Panc1 (cell line): ENCODE measurements at places on chromosomes 3 and 15.
A peak's percentile ranks its signal among the peaks of the same experiment; 100 is the strongest.

DNA sequence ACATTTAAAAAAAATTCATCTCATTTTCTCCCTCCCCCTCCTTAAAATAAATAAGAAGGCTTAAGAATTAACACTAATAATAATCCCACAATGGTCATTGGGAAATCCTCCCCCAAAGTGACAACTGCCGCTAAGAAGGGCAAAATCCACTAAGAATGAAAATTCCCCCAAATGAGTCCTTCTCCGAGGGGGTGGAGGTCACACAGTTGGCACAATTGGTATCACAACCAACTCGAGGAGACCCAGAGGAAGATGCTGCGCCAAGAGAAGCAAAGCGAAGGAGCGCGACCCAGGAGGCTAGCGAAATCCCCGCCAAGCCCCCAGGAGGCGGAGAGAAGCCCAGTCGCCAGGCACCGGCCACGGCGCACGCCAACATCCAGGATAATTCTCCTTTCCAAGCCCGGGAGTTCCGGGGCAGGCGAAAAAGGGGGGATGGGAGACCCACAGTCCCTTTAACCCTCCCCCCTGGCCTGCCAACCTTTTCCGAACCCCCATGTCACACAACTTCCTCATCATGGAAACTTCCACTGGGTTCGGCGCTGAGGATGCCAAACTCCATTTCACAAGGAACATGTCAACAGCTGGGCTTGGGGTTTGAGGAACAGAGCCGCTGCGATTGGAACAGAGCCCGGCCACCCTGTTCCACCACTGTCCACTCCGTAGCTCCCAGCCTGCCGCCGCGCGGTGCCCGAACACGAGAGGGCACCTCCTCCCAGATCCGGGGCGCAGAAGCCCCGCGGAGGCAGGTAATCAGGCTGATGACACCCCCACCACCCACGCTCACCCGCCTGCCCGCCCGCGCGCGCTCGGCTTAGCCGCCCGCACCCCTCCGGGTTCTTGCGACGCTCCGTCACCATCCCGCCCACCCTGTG is 668 bp downstream of the THRB start:
- no peak for DNase-seq

DNA sequence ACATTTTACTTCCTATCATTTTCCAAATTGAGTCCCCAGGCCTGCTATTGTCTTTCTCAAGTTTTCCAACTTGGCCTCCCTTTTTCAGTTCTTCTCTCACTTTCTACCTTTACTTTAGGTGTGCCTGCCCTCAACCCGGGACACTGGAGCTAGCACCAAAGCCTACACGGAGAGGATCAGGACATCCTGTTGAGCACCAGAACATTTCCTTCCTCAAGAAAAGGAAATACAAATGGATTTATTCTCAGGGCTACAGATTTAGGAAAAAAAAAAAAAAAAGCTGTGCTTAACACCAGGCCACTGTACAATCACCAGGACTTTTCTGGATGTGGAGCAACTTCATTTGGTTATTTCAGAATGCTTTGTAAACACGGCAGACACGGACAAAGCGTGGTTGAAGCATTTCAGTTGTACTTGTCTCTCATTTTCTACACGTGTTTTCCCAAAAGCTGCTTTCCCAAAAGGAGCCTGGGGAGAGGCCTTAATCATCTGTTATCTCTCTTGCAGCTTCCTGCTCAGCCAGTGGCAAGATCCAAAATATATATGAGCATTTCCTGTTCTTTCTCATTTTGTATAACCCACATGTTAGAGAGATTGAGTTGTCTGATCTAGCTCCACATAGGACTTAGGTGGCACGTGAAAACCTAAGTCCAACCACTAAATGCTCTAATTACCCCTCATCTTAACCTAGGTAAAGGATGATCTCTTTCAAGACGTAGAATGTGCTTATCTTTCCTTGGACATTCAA is 15.5 kb upstream of the ATP1B3 start:
- DNase-seq, result no peak

DNA sequence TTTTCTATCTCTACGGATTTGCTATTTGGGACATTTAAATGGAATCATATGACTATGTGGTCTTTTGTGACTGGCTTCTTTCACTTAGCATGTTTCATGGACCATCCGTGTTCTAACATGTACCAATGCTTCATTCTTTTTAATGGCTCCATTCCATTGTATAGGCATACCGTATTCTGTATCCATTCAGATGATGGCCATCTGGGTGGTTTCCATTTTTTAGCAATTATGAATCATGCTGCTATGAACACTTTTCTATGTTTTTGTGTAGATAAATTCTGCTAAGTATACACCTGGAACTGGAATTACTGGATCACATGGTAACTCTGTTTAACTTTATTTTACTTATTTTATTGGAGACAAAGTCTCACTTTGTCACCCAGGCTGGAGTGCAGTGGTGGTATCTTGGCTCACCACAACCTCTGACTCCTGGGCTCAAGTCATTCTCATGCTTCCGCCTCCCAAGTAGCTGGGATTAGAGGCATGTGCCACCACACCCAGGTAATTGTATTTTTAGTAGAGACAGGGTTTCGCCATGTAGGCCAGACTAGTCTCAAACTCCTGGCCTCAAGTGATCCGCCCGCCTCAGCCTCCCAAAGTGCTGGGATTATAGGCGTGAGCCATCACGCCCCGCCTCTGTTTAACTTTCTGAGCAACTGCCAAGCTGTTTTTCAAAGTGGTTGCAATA is 13.4 kb downstream of the UBP1 start:
- DNase-seq, result no peak

- no peak for DNase-seq
These were observed 86.3 kb downstream of the ANP32A start for GRCh38 chr15:68734352-68734751.

DNA sequence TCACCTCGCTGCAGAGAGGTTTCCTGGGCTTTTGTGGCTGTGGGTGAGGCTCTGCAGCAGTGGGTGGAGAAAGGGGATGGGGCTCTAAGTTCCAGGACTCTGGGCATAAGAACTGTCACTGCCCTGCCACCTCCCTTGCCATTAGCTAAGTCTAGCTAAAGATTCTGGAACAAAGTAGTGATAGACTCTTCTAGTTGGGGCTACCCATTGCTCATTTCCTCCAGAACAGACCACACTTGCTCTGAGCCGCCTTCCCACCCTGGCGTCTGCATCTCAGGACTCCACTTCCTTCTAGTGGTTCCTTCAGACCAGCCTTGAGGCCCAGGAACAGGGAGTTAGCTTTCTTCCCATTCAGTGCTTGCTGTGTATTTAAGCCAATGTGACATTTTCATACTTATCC is 7.5 kb downstream of the ARHGAP31 start:
- no peak for DNase-seq

DNA sequence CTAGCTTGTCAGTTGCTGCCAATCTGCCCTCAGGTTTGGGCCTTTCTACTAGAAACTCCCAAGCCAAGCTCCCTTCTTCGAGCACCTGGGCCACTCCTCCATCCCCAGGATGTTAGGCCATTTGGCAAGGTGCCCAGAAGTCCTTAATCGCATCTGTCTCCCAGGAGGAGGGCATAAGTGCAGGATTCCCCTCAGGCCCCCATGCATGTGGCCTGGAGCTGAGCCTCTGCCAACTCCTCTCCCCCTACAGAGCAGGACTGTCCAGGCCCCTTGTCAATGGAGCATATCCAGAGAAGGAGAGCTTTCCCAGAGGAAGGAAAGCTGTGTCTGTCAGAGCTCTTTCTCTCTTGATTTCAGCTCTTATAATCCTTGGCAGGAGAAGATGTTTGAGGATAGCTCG is 182.6 kb upstream of the ROPN1 start:
- no peak for DNase-seq

DNA sequence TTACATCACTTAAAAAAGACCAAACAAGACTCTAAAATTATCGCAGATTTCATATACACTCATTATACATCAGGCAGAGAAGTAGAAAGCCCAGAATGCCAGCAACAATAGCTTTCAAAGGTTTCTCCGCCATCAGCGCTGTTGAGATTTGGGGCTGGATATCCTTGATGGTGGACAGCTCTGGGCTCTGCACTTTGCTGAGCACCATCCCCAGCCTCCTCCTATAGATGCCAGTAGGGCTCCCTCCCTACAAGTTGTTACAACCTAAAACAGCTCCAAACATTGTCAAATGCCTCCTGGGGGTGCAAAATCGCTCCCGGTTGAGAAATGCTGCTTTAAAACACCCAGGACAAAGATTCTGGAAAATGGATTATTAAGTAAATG is 73.5 kb downstream of the ATP10A start:
- no peak for DNase-seq

DNA sequence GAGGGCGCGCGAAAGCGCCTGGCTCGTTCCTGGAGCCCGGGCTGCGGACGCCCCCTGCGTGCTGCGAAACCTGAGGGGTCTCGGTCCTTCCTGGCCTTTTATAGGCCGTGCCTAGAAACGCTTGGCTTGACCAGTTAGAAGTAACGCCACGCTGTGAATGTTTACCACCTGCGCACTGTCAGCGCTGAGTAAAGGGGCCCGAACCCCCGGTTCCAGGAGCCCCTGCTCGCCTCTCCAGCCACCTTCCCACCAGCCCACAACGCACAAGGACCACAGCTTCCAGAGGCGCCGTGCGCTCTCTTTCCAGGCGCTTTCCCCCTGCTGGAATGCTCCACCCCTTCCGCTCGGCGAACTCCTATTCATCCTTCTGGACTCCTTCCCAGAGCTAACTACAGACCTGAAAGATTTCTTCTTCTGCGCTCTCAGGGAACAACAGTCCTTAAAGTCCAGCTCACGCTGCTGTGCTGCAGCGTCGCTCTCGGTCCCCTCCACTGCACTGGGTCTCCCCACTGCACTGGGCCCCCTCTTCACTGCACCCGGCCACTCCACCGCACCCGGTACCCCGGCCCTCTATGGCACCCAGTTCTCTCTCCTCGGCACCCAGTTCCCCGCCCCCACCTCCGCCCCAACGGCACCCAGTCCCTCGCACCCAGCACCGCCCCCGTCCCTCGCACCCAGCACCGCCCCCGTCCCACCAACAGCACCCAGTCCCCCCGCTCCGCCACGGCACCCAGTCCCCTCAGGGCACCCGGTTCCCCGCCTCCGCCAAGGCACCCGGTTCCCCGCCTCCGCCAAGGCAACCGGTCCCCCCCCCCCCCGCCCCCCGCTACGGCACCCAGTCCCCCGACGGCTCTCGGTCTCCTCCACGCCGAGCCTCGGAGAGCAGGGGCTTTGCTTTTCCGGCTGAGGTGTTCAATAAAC is 69.8 kb downstream of the SQOR start:
- DNase-seq, result peak; percentile 51

GRCh38 chr3:8563597-8563996 is 62.0 kb downstream of the LMCD1 start:
- DNase-seq, result no peak

GRCh38 chr15:58249646-58250312 is 111.6 kb downstream of the AQP9 start:
- DNase-seq, result no peak
